Thyroid gland (tissue), 4 donors: ENCODE measurements at places on chromosomes 2 and 18.
A peak's percentile ranks its signal among the peaks of the same experiment; 100 is the strongest.

DNA sequence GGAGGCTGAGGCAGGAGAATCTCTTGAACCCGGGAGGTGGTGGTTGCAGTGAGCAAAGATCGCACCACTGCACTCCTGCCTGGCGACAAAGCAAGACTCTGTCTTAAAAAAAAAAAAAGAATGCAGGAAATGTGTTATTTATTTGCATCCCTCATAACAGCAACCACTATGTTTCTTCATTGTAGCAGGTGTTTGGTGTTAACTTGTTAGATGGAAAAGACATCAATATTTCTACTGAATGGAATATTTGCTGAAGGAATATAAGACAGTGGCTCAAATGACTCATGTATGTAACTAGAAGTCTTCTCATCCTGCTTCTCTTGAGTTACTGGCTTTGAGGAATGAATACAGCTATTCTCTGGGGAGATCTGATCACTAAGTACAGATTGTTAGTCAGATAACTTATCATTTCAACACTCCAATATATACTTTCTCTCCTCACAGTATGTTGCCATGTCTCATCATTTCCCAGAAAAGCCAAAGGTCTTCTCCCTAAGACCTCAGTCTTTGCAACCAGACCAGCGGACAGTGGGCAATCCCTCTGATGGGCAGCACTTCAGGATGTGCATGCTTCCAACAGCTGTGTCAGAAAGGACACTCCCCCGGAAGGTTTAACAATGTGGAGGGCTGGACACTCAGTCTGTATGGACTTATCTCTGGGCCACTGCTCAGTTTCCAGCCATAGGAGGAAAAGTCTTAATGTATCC is 104.4 kb upstream of the STK17B start:
- no peaks in the 10 kb centered on the region for H3K27me3 ChIP-seq
- H3K36me3 ChIP-seq: no peaks in the 10 kb centered on the region
- peaks cover 15% of the 10 kb centered on the region for H3K4me1 ChIP-seq
- DNase-seq: no peak
- H3K27ac ChIP-seq: peak overlapping the region; percentile 4

DNA sequence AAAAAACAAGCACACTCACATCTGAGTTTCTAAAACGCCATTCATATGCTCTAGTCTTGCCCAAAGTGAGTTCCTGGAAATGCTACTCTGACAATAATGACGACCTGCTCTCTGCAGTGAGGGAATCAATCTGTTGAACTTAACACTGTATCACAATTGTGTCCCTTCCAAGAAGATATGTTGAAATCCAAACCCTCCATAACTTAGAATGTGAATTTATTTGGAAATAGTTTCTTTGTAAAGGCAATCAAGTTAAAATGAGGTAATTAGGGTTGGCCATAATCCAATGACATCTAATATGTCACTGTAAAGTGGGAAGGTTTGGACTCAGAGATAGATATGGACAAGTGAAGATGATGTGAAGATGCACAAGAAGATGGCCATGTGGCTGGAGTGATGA is 264.5 kb downstream of the CD226 start:
- no peak for DNase-seq
- no peaks in the 10 kb centered on the region for H3K36me3 ChIP-seq
- no peak overlapping the region for H3K27ac ChIP-seq
- H3K27me3 ChIP-seq: no peaks in the 10 kb centered on the region
- no peak overlapping the region for H3K4me3 ChIP-seq

DNA sequence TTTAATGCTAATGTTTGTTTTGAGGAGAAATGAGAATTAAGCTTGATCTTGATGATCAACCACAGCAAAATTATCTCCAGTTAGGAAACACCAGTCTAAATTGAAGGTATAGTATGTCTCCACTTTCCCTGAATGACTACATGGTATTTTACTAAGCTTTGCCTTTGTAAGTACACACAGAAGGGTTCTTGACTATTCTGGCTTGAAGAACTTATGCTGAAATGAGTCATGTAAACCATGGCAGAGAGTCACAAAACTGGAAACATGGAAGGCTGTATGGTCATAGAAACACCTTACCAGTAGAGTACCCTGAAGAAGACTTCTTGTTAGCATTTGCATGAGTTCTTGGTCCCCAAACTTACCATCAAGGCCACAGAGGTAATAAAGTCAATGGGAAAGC is 250.5 kb downstream of the SLC8A1 start:
- no peak overlapping the region for H3K4me3 ChIP-seq
- H3K36me3 ChIP-seq: no peaks in the 10 kb centered on the region
- no peak overlapping the region for H3K27ac ChIP-seq
- DNase-seq: no peak
- no peaks in the 10 kb centered on the region for H3K27me3 ChIP-seq
- H3K4me1 ChIP-seq: no peaks in the 10 kb centered on the region

- DNase-seq: no peak
- no peak overlapping the region for H3K27ac ChIP-seq
- H3K27me3 ChIP-seq: no peaks in the 10 kb centered on the region
- H3K36me3 ChIP-seq: no peaks in the 10 kb centered on the region
- no peak overlapping the region for H3K4me3 ChIP-seq
These were observed 211.3 kb downstream of the LOXHD1 start for GRCh38 chr18:46445522-46446313.

DNA sequence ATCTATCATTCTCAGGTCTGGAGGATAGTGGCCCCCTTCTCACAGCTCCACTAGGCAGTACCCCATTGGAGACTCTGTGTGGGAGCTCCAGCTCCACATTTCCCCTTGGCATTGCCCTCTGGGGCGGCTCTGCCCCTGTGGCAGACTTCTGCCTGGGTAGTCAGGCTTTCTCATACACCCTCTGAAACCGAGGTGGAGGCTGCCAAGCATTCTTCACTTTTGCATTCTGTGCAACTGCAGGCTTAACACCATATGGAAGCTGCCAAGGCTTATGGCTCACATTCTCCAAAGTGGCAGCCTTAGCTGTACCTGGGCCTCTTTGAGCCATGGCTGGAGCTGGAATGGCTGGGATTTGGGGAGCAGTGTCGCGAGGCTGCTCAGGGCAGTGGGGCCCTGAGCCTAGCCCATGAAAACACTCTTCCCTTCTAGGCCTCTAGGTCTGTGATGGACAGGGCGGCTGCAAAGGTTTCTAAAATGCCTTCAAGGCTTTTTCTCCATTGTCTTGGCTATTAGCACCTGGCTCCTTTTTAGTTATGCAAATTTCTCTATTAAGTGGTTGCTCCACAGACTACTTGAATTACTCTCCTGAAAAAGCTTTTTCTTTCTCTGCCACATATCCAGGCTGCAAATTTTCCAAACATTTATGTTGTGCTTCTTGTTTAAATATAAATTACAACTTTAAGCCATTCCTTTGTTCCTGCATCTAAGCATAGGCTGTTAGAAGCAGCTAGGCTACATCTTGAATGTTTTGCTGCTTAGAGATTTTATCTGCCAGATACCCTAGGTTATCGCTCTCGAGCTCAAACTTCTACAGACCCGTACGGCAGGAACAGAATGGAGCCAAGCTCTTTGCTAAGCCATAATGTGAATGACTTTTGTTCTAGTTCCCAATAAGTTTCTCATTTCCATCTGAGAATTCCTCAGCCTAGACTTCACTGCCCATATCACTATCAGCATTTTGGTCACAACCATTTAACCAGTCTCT is 206.5 kb downstream of the CPS1 start:
- no peak for DNase-seq
- H3K27ac ChIP-seq: no peak overlapping the region
- H3K36me3 ChIP-seq: no peaks in the 10 kb centered on the region
- H3K4me1 ChIP-seq: no peaks in the 10 kb centered on the region
- H3K27me3 ChIP-seq: no peaks in the 10 kb centered on the region
- H3K4me3 ChIP-seq: no peak overlapping the region

GRCh38 chr2:925309-925708 is 25.3 kb upstream of the SNTG2 start:
- H3K4me3 ChIP-seq: no peak overlapping the region
- no peaks in the 10 kb centered on the region for H3K36me3 ChIP-seq
- H3K27ac ChIP-seq: no peak overlapping the region
- H3K4me1 ChIP-seq: no peaks in the 10 kb centered on the region
- DNase-seq: no peak

DNA sequence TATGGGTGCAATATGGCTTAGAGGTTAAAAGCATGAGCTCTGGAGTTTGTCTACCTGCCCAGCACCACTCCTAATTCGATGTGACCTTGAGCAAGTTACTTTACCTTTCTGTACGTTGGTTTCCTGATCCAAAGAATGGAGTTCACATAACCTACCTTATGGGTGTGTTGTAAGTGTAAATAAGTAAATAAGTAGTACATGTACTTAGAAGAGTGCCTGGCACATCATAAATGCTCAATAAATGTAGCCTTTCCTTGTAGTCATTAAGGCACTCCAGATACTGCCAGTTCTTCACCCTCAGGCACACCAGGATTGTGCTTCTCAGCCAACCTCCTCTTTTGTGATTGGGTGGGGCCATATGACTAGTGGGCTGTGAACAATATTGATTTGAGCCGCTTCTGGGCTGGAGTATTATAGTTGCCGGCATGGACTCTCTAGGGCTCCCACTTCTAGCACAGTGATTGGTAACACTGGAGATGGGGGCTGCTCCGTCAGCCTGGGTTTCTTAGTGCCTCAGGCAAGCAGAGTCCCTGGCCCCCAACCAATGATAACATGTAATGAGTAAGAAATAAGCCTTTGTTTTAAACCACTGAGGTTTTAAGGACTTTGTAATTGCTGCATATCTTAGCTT is 101.7 kb upstream of the NOSTRIN start:
- H3K4me3 ChIP-seq: no peak overlapping the region
- peak; percentile 61 for DNase-seq
- no peak overlapping the region for H3K27ac ChIP-seq
- no peaks in the 10 kb centered on the region for H3K27me3 ChIP-seq
- H3K4me1 ChIP-seq: peaks cover under 1% of the 10 kb centered on the region

GRCh38 chr2:70927138-70927537 is 8.6 kb upstream of the ATP6V1B1 start:
- H3K27me3 ChIP-seq: no peaks in the 10 kb centered on the region
- no peaks in the 10 kb centered on the region for H3K36me3 ChIP-seq
- no peak overlapping the region for H3K4me3 ChIP-seq
- no peaks in the 10 kb centered on the region for H3K4me1 ChIP-seq
- no peak for DNase-seq
- no peak overlapping the region for H3K27ac ChIP-seq

GRCh38 chr18:12015416-12016062 is 34.2 kb downstream of the IMPA2 start:
- peak; percentile 96 for DNase-seq
- H3K27ac ChIP-seq: peak overlapping the region; percentile 95
- no peaks in the 10 kb centered on the region for H3K36me3 ChIP-seq
- no peak overlapping the region for H3K4me3 ChIP-seq

- H3K36me3 ChIP-seq: no peaks in the 10 kb centered on the region
- H3K4me3 ChIP-seq: no peak overlapping the region
- no peaks in the 10 kb centered on the region for H3K4me1 ChIP-seq
- H3K27ac ChIP-seq: no peak overlapping the region
- DNase-seq: no peak
These were observed 24.5 kb downstream of the LOXHD1 start for GRCh38 chr18:46632401-46633071.

GRCh38 chr18:45801416-45802004 is 24.0 kb upstream of the SIGLEC15 start:
- no peak overlapping the region for H3K27ac ChIP-seq
- H3K36me3 ChIP-seq: no peaks in the 10 kb centered on the region
- no peak overlapping the region for H3K4me3 ChIP-seq
- H3K27me3 ChIP-seq: no peaks in the 10 kb centered on the region
- no peaks in the 10 kb centered on the region for H3K4me1 ChIP-seq

GRCh38 chr18:389658-390357 is 110.7 kb downstream of the COLEC12 start:
- H3K27ac ChIP-seq: no peak overlapping the region
- peaks cover 1% of the 10 kb centered on the region for H3K4me1 ChIP-seq
- DNase-seq: no peak

GRCh38 chr2:120469426-120469825 is 123.5 kb downstream of the INHBB start:
- no peaks in the 10 kb centered on the region for H3K36me3 ChIP-seq
- peaks cover 41% of the 10 kb centered on the region for H3K4me1 ChIP-seq
- H3K27me3 ChIP-seq: no peaks in the 10 kb centered on the region
- H3K27ac ChIP-seq: peak overlapping the region; percentile 22
- DNase-seq: no peak
- no peak overlapping the region for H3K4me3 ChIP-seq

GRCh38 chr2:52356556-52356955 is 1324.6 kb upstream of the NRXN1 start:
- H3K4me3 ChIP-seq: no peak overlapping the region
- H3K27ac ChIP-seq: no peak overlapping the region
- no peak for DNase-seq

DNA sequence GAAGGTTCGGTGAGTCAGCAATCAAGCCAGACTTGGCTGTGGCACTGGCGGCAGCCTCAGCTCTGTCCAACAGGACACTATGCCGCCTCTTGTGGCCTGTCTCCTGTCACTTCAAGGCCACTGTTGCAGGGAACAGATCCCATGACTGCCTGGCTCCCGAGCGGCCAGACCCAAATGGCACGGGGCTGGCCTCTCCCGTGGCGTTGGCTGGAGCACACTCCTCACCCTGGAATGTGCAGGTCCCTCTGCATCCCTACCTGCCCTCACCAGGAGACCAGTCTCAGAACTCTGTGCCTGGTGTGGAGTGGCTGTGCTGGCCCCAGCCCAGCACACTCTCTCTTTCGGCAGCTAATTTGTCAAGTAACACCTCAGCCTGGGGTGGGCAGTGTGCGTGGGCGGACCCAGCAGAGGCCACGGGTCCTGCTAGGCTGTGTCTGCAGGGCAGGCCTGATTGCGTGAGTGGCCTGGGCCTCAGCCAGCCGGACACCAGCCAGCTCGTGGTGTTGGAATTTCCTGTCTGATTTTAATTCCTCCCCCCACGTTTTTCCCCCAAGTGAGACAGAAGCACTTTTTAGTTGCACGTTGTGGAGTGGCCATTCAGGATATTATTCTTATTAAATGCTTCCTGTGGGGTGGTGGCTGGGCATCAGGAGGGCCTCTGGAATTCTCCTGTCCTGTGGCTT is 179.3 kb downstream of the GLI2 start:
- peak; percentile 65 for DNase-seq
- H3K4me1 ChIP-seq: peaks cover 15% of the 10 kb centered on the region
- H3K4me3 ChIP-seq: no peak overlapping the region
- H3K27me3 ChIP-seq: no peaks in the 10 kb centered on the region

GRCh38 chr2:161873707-161874106 is 200.3 kb downstream of the DPP4 start:
- H3K4me1 ChIP-seq: no peaks in the 10 kb centered on the region
- H3K27ac ChIP-seq: no peak overlapping the region
- no peaks in the 10 kb centered on the region for H3K27me3 ChIP-seq
- no peak for DNase-seq
- H3K4me3 ChIP-seq: no peak overlapping the region

DNA sequence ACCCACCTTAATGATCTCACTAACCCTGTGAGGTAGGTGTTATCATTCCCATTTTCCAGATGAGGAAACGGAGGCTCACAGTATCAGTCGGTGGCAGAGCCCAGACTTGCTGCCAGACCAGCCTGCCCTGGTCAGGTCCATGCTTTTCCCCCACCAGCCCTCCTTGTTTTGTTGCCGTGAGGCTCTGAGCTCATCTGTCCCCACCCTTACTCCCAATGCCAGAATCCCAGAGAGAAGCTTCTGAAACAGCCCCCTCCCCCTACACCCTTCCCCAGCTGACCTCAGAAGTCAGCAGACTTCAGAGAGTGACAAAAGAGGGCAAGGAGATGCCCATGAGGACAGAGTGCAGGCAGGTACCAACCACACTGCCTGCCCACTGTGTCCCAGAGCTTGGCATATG is 20.8 kb upstream of the TNS1 start:
- H3K4me3 ChIP-seq: no peak overlapping the region
- no peak overlapping the region for H3K27ac ChIP-seq
- peaks cover 66% of the 10 kb centered on the region for H3K4me1 ChIP-seq
